DND-41 (cell line): ENCODE measurements at places on chromosomes 12 and 14.

GRCh38 chr12:16417058-16417457 lies 69.6 kb downstream of the MGST1 start:
- DNase-seq = no peak

GRCh38 chr14:96204151-96205058 lies at the start of gene BDKRB2:
Gene BDKRB2, plus strand, starts transcription at chr14:96204839. Its CDS starts 32,269 bp downstream, at chr14:96237108.
- DNase-seq = no peak

DNA sequence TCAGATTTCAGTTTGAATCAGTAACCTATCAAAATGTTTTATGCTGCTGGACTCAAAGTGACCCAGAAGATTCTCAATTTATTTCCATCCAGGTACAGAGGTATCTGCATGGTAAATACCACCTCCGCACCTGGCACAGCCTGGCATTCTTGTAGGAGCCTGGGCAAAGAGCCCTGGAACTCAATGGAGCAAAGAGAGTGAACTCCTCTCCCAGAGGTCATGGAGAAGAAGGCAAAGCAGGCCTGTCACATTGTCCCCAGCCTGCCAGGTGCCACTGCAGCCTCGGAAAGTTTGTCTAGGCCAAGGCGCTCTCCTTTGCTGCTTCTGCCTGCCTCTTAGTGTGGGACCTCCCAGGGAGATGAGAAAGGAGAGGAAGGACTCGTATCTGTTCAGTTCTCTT lies 319.8 kb downstream of the ZFP36L1 start:
- no peak for DNase-seq

DNA sequence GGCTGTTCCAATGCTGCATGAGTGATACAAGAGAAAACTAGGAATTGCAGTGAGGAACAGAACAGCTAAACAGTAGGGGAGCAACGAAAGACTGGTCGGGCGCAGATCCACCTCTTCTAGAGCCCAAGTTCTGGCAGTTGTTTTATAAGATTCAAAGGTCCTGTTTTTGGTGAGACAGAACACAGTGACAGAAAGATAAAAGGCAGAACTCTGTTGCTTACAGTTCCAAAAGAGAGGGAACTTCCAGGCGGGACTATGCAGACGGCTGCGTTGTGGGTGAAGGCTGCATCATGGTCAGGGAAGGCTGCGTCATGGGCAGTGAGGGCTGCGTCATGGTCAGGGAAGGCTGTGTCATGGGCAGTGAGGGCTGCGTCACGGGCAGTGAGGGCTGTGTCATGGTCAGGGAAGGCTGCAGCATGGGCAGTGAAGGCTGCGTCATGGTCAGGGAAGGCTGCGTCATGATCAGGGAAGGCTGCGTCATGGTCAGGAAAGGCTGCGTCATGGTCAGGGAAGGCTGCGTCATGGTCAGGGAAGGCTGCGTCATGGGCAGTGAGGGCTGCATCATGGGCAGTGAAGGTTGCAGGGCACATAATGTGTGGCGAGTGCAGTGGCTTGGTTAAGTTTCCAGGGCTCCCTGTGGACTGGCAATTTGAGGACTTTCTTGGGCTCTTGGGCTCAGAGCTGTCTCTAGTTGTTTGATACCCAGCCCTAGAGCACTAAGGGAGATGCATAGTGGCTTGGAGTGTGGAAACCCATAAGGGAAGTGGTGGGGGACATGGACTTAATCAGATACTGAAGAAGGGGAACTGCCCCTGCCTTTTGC lies 619.9 kb downstream of the AACS start:
- no peak for DNase-seq

- no peak for DNase-seq
These were observed 155.6 kb downstream of the SLC6A15 start for GRCh38 chr12:84756961-84757360.

GRCh38 chr14:73771848-73772638 lies 57.9 kb upstream of the PNMA1 start:
- peak; percentile 24 for DNase-seq

GRCh38 chr14:77158882-77159255 lies 17.3 kb upstream of the ZDHHC22 start:
- no peak for DNase-seq

DNA sequence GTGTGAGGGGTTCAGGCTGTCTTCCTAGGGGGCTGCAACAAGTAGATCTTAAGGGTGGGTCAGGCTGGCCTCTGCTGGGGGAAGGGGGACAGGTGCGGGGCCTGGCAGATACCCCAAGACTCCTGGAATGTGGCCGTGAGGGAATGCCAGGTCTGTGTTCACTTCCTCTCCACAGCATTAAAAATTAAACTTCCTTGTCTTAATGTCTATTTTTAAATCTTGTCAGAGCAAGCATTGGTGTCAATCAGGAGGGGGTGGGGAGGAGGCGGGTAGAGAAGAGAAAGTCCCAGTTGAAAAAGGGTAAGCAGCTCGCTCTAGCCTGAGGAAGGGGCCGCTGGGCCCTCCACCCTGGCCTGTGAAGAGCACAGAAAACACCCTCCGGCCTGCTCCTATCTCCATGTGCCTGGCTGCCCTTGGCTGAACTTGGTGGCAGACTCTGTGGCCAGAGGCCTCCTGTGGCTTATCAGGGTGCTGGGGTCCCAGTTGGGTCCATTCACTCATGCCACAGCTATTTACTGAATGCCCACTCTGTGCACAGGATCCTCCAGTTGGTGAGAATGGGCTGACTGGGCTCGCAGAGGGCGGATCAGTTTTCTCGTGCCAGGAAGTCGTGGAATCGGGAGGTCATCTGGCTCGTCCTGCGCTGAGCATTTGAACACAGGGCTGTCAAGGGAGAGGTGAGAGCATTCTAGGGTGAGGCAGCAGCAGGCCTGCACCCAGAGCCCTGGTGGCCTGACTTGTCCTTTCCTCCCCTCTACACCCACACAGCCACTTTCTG lies 128.8 kb downstream of the TSPAN9 start:
- no peak for DNase-seq
